ENCODE measurements at places on chromosomes 11 and 22.

- DNase-seq, result no peak
These were observed 48.8 kb upstream of the GLYAT start for GRCh38 chr11:58780578-58780977.

DNA sequence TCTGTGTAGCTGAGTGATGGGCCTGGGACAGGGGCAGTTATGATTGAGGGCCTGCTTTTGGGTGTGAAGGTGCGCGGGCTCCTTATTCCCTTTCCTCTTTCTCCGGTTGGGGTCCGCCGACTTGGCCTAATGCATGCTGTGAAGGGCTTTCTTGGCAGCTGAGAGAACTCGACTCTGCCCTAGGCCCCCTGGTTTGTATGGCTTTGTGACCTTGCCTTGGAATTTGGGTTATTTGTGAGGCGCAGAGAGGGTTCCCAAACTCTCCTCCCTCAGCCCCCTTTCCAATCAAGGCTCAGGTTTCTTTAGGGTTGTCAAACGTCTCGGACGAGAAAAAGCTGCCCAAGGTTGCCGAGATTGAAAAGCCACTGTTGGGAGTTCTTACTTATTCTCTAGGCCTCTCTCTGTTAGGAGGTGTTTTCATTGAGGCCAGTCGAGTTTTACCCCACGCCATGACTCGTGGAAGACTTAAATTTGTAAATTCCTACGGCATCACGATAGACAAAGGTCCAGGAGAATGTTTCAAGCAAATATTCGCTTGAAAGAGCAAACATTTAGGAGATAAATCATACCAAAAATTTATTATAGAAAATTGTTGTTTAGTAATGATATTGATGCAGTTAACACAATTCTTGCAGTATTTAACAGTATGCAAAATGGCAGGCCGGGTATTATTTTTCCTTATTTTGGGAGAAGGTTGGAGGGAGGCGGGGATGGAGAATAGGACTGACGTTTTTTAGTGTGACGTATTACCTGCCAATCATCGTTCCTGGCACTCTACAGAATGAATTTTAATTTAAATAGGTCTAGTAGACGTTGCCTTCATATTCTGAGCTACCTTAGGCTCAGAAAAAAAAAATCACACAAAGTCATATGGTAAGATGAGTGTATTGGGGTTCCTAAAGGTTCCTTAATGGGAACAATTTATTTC lies 689 bp downstream of the PDHX start:
- DNase-seq, result peak; percentile 20

GRCh38 chr11:78292109-78292803 lies 103.5 kb downstream of the USP35 start:
- no peak for DNase-seq

GRCh38 chr11:44631831-44632230 lies 66.4 kb downstream of the CD82 start:
- DNase-seq, result no peak

DNA sequence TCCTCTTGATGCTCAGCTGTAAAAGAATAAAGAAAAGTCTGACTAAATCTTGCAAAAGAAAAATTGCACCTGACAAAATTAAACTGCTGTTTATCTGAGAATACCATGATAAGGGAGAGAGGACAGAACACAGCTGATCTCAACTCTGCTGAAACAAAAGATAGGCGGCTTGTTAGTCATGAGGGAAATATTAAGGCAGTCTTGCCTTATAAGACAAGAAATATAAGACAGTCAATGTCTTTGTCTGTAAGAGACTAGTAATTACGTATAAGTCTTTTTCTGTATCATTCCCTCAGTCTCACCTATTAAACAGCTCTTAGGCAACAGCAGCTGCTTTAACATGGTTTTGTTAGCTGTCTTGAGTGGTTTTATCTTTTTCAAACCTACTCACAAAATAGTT lies 296.6 kb downstream of the LUZP2 start:
- DNase-seq, result no peak

DNA sequence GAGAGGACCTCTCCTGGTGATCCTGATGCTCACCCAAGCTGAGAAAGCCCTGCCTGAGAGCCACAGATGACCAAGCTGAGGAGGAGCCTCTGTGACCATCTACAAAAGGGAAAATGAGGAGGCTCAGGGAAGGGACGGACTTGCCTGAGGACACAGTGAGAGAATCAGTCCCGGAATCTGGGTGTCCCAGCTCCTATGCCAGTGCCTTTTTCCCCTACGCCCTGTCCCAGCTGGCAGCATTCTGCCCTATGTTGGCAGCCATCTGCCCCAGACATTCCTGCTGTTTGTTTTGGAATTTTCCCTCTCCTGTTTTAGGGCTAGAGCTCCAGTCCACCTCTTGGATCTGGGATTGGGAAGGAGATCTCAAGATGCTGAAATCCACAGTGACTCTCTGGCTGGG lies 54.6 kb downstream of the C11orf58 start:
- no peak for DNase-seq

DNA sequence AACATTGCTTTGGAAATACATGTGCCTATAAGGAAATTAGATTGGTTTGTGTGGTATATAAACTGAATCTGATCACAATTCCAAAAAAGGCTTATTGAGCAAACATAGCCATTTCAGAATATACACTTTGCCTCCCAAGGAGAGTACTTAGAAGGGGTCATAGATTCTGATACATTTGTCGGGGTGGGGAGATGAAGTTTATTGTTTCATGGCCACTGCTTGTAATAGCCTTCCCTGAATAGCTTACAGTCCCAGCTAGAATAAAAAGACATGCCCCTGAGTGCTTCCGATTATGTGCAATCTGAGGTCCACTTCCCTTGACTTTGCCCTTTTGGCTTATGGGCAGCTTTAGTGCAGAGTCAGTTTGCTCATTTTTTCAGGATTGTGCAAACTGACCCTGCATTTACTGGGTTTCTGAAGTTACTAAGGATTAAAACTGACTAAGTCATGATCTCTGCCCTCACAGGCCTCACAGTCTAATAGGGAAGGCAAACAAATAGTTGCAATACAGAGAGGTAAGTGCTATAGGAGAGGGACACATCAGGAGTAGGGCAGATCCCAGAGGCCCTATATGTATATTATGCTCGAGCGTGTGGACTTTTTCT lies 184.2 kb downstream of the BLID start:
- DNase-seq, result no peak

DNA sequence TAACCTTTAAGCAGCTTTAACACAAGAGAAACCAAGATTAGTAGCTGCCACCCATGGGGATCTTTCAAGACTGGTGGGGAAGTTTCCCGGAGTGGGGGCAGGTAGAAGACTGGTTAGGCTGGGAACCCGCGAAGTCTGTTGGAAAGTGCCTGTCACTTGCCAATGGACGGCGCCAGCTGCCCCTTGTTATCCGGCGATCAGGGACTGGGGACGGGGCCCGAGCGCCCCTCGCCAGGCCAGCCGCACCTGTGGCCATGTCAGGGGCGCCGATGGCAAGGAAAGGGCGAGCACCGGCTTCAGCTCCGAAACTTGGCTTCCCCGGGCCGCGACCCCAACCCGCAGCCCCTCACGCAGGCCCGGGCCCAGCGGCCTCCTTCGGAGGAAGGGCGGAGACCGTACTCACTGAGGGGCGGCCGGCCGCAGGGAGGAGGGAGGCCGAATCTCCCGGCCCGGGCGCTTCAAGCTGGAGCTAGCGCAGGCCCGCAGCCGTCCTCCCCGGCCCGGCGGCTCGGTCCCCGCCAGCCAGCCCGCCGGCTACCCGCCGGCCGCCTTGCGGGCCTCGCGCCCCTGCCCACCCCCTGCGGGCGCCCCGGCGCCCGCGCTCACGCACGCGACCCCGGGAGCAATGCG lies 539 bp downstream of the EIF4ENIF1 start:
- peak; percentile 71 for DNase-seq

DNA sequence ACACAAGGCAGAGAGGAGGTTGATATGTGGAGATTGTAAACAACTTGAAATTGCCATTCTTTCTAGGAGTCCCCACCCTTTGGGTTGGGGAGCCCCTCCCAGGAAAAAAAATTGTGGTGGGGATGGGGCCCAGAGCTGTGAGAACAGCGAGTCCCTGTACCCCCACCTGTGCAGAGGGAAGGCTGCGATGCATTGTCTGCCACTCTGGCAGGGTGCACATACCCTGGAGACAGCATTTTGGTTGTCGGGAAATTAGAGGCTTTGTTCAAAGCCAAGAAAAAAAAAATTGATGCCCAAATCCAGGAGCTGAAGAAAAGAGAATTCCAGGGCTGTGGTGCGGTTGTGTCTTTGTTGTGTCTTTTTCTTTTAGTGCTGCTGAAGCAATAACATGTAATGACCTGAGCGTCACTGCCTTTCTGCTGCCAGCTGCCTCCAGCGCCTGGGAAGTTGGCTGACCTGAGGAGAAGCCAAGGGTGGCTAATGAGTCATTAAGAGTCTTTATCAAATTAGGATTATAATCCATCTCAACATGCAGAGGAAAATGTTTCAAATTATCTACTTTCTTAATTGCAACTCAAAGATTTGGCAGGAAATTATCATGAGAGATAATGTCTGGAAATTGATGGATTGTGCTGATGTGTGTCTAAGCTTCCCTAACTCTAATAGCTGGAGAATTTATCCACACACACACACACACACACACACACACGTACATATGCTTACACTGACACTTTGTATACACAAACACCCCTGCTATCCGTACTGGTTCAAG lies 8.0 kb upstream of the PKNOX2 start:
- no peak for DNase-seq

DNA sequence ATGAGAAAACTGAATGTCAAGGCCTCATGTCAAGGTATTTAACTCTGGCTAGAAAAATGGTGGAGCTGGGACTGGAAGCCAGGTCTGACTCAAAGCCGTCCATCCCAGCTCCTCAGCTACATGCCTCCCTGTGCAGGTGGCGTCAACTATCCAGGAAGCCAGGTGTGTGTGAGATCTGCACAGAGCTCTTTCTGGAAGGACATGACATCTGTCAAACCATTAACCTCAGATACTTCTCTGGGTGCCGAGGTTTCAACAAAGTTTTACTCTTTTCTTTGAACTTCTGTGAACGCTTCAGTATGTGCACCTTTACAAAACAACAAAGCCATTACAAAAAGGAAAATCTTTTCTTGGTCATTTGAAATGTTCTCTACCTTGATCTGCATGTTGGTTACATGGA lies 7.0 kb upstream of the CASTOR1 start:
- DNase-seq, result no peak

DNA sequence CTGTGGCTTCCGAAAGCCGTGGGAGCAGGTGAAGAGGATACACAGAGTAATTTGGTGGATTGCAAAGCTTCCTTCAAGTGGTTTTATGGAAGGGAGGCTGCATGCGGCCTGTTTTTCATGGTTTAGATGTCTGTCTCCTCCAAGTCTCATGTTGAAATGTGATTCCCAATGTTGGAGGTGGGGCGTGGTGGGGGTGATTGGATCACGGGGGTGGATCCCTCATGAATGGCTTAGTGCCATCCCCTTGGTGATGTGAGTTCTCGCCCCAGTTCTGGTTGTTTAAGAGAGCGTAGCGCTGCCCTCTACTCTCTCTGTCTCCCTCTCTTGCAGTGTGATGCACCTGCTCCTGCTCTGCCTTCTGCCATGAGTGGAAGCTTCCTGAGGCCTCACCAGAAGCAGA lies 247.8 kb upstream of the B3GAT1 start:
- DNase-seq, result no peak

GRCh38 chr22:25536589-25536988 lies 27.9 kb upstream of the GRK3 start:
- no peak for DNase-seq

- no peak for DNase-seq
These were observed 697.9 kb upstream of the ANO5 start for GRCh38 chr11:21494946-21495345.

GRCh38 chr11:1877211-1878136 lies 14.2 kb downstream of the PRR33 start:
- no peak for DNase-seq

GRCh38 chr22:43012390-43012789 lies 2.6 kb downstream of the PACSIN2 start:
- no peak for DNase-seq

GRCh38 chr11:45546366-45546765 lies 119.1 kb downstream of the CHST1 start:
- DNase-seq, result no peak

GRCh38 chr11:9029422-9029821 lies 25.6 kb upstream of the NRIP3 start:
- no peak for DNase-seq

- no peak for DNase-seq
These were observed 78.5 kb downstream of the SPON1 start for GRCh38 chr11:14041040-14041439.

- no peak for DNase-seq
These were observed 27.3 kb upstream of the SUSD2 start for GRCh38 chr22:24153959-24154358.

- DNase-seq, result no peak
These were observed 93.6 kb downstream of the GRM5 start for GRCh38 chr11:88972210-88972609.

DNA sequence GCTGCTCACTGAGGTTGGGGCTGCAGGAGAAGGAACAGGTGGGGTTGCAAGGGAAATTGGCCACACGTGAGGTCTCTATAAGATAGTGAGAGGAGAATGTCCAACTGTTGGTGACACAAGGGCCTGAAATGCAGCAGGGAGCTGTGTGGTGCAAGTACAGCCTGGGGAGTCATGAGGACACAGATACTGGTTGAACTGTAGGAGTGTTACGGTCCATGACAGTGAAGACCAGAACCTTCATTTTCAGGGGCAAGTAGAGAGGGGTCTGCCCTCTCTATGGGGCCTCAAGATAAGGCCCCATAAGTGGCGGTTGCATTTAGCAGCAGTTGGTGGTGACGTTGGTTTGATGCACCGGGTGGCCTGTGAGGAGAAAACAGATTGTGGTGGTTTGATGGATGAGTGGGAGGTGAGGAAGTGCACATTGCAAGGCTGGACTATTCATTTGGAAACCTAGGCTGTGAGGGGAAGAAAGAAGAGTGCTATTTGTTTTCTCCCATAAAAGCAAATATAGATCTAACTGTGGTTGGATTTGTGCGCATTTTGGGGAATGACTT lies 39.4 kb downstream of the MICAL2 start:
- no peak for DNase-seq

- DNase-seq, result no peak
These were observed 14.8 kb downstream of the CHKA start for GRCh38 chr11:68106165-68106940.

DNA sequence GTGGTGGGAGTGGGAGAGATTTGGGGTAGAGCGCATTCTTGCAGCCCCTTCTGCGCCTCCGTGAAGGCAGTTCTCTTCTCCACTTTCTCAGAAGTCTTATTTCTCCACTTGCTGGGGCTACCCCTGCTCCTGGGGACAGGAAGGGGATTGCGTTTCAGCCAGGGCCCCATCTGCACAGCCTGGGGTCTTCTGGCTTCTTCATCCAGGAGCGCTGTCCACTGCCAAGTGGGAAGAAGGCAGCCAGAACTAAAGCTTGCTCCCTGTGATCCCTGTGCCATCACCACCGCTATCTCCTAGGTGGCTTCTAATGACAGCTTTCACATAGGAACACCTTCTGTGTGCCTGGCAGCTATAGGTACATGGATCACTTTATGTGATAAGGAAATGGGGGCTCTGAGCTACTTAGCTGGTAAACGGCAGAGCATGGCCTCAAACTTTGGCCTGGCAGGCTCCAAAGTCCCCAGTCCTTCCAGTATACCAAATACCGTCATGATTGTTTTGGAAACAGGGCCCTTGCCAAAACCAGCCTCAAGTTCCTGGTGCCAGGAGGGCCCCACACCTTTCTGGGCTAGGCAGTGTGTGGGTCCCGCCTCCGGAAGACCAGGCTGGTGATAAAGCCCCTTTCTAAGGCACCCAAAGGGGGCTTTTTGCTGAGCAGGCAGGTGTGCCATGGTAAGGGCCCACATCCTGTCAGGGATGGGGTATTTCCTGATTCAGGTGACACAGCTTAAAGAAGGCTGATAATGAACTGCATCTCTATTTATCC lies 60.4 kb upstream of the PAX6 start:
- no peak for DNase-seq

All from HEK293T (cell line).